ENCODE measurements at places on chromosomes 5 and 9. TPM values are rescaled to one million over a fixed set of nuclear protein-coding genes. Genes with fewer than 3 reads are reported as not detected.

The ARHGEF39 gene
- 2.9 TPM for total RNA-seq

The LTC4S gene
- not detected for total RNA-seq

The COL15A1 gene
- total RNA-seq, result 0.74 TPM

The SIL1 gene
- 28.7 TPM for total RNA-seq

The FOXD4L4 gene
- total RNA-seq, result 0.34 TPM

The PCDHB5 gene
- total RNA-seq, result 20.6 TPM

The PCDHA11 gene
- total RNA-seq, result 1.9 TPM

The PCA3 gene
- not detected for total RNA-seq

The BDP1 gene
- 20.5 TPM for total RNA-seq

DNA sequence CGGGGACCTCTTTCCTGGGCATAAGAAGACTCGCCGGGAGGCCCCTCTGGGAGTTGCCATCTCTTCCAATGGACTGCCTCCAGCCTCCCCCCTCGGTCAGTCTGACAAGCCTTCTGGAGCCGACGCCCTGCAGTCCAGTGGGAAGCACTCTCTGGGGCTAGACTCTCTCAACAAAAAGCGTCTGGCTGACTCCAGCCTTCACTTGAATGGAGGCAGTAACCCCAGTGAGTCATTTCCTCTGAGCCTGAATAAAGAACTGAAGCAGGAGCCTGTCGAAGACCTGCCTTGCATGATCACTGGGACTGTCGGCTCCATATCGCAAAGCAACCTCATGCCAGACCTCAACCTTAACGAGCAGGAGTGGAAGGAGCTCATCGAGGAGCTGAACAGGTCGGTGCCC, 28.4 kb upstream of the LTC4S start:
- peak; percentile 92 for DNase-seq

GRCh38 chr5:53501054-53501453, 20.6 kb downstream of the FST start:
- no peak for DNase-seq

- DNase-seq, result no peak
These were observed 979.2 kb upstream of the WWC1 start for GRCh38 chr5:167312225-167312624.

DNA sequence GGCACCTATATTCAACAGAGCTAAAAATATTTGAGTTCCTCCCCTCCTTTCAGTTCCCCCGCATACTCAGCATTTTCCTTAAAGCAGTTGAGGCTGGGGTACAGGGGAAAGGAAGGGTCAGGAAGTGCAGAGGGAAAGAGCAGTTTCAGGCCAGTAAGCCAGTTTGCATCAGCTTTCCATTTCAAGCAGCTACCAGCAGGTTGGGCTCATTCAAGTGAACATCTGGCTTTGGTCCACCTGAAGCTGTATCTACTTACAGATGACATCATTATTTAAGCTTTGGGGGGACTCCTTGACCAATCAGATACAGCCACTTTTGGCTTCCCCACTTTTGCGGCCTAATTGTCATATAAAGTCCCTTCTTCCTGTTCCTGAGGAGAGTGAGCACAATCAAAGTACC, 8.2 kb upstream of the ACO1 start:
- DNase-seq, result no peak

GRCh38 chr5:72151646-72152045, 44.4 kb downstream of the MAP1B start:
- no peak for DNase-seq

DNA sequence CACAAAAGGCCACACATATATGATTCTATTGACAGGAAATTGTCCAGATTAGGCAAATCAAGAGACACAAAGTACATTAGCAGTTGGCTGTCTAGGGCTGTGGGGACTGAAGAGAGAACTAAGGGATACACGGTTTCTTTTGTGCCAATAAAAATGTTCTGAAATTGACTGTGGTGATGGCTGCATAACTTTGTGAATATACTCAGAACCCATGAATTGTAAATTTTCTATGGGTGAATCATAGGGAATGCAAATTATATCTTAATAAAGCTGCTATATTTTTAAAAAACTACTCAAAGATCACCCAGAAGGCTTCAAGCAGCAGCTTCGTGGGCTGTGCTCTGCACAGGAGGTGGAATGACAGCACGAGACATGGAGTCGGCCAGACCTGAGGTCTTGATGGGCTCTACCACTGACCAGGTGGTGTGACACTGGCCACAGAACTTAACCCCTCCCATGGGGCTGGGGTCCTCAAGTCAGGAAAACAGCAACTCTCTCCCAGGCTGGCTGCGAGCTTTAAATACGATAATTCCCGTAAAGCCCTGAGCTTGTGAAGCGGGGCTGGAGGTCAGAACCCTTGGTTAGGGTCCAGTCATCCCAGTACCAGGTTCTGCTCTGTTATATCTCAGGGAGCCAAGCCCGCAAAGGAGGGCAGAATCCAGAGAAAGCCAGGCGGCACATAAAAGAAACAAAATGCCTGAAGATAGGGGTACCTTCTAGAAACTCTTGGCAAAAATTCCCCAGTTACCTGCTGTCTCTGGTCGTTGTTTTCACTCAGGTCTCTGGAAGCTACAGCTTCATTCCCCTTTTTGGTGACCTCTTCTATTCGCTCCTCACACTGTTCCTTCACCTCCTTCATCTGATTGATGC, 59.1 kb downstream of the GOLM1 start:
- no peak for DNase-seq

- no peak for DNase-seq
These were observed 44.8 kb downstream of the CTSL start for GRCh38 chr9:87770616-87771315.

Data from Daoy (cell line).